ENCODE measurements at places on chromosomes 16 and 17.
A peak's percentile ranks its signal among the peaks of the same experiment; 100 is the strongest.

DNA sequence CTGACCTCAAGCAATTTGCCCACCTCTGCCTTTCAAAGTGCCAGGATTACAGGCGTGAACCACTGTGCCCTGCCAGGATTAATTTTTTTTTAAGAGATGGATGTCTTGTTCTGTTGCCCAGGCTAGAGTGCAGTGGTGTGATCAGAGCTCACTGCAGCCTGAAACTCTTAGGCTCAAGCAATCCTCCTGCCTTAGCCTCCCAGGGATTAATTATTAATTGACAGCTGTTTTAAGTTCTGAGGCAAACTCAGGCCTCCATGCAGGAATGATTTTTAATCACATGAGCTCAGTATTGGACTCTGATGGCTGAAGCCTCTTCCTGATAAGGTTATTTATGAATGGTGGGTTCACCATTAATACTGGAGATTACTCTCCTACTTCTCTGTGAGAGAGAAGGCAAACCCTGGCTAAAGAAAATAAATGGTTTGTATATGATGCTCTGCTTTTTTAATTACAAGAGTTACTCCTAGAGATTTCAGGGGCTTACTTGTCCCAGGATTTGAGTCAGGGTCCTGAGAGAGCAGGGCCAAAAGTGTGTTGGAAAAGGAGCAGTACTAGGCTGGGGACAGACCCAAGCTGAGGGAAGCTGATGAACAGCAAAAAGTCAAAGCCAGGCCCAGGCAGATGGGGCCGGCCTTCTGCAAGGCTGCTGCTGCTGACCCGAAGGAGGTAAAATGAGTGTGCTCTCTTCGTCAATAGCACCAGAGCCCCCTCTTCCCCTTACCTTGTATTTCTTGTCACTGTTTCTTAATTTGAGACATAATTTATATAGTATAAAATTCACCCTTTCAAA, 56.9 kb upstream of the HAS3 start:
- no peak for DNase-seq

DNA sequence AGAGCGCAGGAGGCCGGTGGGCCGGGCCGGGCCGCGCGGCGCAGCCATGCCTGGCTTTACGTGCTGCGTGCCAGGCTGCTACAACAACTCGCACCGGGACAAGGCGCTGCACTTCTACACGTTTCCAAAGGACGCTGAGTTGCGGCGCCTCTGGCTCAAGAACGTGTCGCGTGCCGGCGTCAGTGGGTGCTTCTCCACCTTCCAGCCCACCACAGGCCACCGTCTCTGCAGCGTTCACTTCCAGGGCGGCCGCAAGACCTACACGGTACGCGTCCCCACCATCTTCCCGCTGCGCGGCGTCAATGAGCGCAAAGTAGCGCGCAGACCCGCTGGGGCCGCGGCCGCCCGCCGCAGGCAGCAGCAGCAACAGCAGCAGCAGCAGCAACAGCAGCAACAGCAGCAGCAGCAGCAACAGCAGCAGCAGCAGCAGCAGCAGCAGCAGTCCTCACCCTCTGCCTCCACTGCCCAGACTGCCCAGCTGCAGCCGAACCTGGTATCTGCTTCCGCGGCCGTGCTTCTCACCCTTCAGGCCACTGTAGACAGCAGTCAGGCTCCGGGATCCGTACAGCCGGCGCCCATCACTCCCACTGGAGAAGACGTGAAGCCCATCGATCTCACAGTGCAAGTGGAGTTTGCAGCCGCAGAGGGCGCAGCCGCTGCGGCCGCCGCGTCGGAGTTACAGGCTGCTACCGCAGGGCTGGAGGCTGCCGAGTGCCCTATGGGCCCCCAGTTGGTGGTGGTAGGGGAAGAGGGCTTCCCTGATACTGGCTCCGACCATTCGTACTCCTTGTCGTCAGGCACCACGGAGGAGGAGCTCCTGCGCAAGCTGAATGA, 606 bp downstream of the THAP11 start:
- peak; percentile 64 for DNase-seq

DNA sequence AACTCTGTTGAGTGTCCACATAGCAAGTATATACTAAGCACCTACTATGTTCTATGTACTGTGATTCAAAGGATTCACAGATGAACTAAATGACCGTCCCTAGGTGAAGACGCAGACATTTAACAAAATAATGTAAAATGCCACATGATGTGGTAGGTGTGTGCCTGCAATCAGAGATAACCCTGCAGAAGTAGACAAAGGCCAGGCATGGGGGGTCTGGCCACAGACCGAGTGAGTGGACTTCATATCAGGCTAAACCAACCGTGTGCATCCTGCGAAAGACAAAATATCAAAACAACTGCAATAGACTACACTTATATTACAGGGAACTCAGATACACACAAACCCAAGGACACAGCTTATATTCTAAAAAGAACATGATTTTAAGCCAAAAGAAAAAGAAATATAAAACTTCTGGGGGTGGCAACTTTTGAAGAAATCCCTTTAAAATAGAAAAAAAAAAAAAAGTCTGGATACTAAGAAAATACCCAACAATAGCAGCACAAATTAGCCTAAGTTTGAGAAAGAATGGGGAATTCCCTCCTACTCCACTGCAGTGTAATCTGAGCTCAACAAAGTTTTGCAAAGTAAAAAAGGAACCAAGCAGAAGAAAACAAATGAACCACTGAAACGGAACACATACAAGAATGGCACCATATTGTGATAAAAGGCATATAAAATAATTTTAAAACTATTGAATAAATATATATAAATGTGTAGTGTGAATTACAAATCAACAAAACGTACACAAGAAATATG, 12.3 kb downstream of the HSDL1 start:
- DNase-seq = no peak

- DNase-seq = no peak
Observed at GRCh38 chr17:4249452-4250029, 14.2 kb downstream of the ANKFY1 start.

DNA sequence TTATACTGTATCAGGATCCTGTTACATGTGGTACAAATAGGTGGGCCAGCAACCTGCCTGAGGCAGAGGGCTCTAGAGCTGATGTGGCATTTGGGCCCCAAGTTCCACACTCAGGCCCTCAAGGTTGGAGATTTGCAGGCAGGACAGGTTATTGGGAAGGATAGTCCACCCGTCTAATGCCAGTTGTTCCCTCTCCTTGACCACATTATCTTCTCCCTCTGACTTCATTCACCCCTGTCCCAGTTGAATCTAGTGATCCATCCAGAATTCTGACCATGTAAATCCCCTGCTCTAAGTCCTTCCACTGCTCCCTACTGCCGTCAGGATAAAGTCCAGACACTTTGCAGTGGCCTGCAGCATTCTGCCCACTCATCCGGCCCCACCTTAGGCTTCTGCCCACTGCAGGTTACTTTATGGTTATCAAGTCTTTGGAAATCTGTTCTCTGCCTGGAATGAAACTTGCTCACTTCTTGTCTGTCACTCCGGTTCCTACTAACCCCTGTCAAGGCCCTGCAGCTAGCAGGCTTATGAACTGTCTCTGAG, 1.9 kb upstream of the NFATC3 start:
- DNase-seq = no peak
